Esophagus mucosa (tissue), 1 donor: ENCODE measurements at places on chromosomes 11 and 22.

- ATAC-seq, result peak; percentile 90
Observed at GRCh38 chr11:106608677-106609076, 409.6 kb downstream of the GUCY1A2 start.

- ATAC-seq, result no peak
Observed at GRCh38 chr11:1921574-1922141, 2.2 kb downstream of the TNNT3 start.

DNA sequence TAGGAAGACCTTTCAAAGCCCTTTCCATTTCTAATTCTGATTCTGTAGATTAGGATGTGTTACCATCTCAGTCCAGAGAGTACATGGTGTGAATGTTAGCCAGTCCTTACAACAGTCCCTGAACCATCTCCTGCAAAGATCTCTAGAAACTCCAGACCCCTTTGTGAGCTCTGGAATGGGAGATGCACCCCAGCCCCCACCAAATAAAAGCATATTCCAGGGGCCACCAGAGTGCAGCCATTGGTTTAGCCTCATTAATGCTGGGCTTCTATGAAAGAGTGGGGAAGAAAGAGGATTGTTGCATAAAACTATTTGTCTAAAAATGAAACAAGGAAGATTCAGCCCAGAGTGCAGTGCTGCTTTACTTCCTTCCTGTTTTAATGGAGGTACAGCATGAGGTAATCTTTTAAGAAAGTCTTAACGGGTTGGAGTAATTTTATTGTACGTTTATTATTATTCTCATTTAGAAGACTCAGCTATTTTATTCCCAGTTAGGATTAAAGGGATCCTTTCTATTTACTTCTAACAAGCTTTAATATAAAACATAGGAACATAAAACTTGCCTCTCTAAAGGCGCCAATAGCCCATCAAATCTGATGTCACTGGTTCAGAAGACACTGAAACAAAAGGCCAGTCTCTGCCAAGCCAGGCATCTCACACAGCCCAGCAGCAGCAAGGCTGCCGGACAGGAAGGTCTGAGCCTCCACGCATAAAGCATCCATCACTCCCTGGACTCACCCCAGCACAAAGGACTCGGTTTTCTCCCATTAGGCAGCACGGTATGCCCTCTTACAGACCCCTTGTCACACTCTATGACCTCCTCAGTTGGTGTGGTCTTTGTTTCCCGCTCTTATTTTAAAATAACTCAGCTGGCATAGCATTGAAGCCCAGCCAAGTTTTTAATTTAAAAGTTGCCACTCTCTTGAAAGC lies 203.9 kb upstream of the BLID start:
- ATAC-seq, result no peak

DNA sequence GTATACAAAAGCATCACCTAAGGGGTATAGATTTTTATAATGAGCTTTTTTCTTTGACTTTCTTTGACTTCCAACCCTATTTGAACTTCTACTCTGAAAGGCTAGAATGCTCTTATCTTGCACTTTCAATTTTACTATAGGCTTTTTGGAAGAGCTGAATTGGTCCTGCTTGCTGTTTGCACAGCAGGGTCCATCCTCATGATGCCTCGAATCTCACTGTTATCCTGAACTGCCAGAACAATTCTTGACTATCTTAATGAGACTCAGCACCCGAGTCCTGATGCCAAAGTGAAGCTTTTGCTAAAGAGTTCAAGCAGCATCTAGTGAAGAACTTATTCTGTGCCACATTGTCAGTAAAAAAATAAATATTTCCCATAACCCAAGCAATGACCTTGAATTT lies 488.3 kb upstream of the ANO5 start:
- no peak for ATAC-seq

GRCh38 chr22:31286360-31287255 lies 5.7 kb downstream of the PIK3IP1 start:
- ATAC-seq, result no peak

DNA sequence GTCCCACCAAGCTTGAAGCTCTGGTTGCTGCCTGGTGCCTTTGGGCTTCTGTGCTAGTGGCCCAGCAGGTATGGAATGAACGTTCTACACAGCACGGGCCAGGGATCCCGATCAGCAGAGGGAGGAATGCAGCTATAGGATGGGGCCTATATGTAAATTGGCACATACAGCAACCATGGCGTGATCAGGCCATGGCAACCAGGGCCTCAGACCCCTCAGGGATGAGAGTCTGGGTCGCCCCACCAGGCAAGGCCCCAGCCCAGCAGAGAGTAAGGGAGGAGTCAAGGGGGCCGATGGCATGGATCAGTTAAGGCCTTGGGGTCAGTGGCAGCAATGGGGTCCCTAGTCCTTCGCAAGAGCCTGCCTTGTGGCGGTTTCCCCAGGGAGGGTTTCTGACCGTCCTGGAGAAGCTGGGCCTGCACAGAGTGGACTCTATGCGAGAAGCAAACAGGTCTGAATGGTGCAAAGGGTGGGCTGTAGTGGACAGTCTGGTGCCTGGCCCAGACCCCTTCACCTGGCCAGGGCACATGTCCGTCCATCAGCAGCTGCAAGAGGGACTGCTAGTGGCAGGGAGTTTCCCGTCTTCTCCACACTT lies 98.6 kb downstream of the RPS6KA4 start:
- ATAC-seq, result no peak

DNA sequence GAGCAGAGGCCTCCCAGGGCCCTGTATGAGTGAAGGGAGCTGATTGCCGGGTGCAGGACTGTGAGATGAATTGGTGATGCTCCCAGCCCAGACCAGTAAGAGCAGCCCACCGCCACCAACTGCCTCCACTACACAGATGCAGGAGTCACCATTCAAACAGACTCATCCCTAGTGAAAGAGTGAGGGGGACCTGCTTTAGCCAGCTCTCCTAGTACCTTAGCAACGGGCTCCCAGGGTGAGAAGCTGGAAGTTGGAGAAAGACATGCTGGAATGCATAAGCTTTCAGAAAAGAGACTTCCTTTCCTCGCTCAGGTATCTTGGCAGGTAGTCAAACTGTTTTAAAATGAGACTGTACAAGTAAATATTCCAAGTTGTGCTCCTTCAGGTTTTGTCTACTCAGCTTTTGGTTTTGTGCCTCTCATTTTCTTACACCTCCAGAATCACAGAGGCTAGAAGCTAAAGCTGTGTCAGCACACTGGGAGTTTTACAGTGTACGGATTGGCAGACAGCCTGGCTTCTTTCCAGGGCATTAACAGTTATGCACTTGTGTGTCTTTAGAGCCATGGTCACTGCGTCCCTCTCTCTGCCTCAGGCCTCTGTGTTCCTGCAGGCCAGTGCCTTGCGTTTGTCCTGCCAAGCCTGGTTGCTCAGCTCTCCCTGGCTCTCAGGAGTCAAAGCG lies 146.2 kb downstream of the ATXN10 start:
- ATAC-seq, result peak; percentile 73

GRCh38 chr11:12787847-12788246 lies 113.6 kb downstream of the TEAD1 start:
- ATAC-seq, result no peak
